CD4-positive, alpha-beta T cell treated with Interleukin-2 at 100 ng/mL for 4 hours (primary cell): ENCODE measurements at places on chromosomes 13 and 19.

DNA sequence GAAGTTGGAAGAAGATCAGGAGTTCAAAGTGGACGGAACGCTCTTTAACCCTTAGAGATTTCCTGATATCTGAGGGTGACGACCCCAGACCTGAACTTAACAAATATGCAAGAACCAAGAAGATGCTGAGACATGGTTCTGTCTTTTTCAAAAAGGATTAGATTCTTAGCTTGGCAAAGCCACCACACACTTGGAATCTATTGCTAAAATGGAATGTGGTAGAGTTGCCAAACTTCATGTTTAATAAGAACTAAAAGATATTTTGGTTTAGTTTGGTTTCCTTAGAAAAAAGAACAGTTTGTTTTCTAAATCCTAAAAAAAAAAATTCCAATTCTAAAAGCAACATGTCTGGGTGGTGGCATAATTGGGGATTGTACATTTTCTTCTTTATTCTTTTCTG is 29.5 kb downstream of the UNC13A start:
- no peak for DNase-seq

DNA sequence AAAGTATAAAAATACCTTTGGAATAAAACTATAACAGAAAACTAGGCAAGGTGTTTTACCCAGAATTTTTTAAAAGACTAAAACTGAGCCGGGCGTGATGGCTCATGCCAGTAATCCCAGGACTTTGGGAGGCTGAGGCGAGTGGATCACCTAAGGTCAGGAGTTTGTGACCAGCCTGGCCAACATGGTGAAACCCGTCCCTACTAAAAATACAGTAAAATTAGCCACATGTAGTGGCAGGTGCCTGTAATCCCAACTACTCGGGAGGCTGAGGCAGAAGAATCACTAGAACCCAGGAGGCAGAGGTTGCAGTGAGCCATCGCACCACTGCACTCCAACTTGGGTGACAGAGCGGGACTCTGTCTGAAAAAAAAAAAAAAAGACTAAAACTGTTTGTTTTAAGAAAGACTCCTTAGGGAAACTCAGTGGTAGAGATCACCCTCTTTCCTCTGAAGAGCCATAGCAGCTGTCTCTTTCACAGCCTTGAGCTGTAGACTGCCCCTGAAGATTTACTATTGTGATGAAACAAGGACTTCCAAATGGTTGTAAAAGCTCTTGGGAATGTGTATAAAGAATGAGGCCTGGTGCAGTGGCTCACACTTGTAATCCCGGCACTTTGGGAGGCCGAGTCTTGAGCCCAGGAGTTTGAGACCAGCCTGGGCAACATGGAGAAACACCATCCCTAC is 14.7 kb upstream of the KCTD4 start:
- no peak for DNase-seq

GRCh38 chr13:30465593-30466357 is at the start of gene HMGB1:
Gene HMGB1, minus strand, starts transcription at chr13:30465936. Its CDS starts 2,256 bp downstream, at chr13:30463680.
- peak; percentile 99 for DNase-seq

DNA sequence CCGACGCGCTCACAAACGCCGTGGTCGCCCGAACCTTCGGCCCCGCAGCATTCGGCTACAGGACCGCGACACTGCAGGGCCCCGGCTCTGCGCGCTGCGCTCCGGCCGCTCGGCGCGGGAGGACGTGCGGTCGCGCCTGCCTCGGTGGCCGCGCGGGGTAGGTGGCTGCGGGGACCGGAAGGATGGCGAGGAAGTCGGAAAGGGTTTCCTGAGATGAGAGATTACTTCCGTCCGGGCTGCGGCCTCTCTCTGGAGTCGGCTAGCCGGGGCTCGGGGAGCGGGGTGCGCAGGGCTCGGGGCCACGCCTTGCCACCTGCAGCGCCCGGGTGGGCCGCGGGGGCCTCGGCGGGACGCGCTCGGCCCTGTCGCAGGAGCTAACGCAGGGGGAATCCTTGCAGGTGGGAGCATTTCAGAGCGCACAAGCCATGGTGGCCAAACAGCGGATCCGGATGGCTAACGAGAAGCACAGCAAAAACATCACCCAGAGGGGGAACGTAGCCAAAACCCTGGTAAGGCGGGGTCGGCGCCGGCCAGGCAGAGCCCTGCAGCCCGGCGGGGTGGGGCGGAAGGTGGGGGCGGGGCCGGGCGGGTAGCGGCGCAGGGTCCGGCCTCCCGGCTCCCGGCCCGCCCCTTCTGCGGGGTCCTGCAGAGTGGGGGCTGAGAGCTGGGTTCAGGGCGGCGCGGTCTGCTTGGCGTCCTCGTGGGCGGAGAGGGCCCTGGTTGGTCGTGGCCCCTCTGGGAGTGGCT is at the start of gene SERP2:
TSS of gene SERP2 (plus strand) at position 224 of the 747 bp plus-strand sequence. CDS start at position 426, 202 bp downstream.
- no peak for DNase-seq

GRCh38 chr13:111521030-111521429 is 200.6 kb downstream of the TEX29 start:
- no peak for DNase-seq

DNA sequence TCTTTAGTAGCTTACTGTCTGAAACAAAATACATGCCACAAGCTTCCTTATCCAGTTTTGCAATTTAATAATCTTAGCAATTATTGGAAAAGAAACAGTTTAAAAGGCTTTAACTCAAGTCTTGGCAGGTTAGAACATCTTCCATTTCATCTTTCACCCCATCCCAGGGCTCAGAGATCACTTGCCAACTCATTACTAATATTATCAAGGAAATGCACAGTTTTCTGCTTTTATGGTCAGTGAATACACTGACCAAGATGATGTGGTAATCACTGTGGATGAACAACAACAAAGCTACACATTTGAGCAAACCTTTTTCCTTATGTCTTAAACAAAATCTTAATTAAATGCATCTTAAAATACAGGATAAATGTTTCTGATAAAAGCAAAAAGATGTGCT is 48.0 kb upstream of the ITM2B start:
- DNase-seq = no peak

DNA sequence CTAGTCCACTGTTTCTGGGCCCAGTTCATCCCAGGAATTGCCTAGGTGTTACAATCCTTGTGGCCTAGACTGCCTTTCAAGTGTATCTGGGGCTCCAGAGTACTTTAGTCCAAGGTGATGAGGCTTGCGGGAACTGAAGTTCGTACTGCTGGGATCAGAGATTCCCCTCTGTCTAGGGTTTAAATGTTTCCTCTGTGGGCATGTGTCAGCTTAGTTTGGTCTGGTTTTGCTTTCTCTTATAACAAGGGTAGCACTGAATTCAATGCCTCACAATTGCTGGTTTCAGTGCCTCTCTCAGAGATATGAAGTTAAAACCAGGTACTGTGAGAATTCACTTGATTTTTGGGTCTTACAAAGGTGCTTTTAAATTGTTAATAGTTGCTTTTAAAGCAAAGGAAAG is 30.8 kb downstream of the RGCC start:
- DNase-seq = peak; percentile 21
